CD4-positive, alpha-beta T cell (primary cell): ENCODE measurements at places on chromosomes 2 and 18.

DNA sequence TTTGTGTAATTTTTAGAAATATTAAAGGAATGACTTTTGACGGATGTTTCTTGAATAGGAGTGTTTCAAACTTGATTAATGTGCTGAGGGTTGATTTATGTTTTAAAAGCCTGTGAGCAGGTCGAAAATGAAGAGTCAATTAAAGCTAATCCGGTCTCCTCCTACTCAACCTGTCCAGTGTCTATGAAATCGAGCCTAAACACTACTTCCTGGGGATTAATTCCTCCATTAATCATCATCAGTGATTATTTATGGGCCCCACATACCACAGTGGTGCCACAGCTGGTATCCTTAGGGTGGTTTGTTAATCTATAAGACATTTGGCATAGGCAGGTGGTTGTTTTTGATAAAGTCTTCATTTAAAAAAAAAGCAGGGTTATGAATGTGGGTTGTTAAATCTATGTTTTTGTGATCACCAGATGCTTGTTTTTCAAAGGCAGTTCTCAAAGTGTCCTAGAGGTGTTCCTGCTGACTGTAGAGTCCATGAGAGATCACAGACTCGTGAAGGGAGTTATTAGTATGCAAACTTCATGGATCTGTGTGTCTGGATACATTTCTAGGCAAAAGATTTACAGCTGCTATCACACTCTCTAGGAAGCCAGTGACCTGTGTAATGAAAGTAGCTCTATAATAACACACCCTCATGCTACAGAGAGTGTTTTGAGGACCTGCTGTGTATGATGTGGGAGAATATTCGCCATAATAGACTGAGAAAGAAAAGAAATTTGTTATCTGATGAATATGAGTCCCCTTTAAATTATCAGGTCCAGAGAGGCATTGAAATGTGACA is 308.6 kb downstream of the AKAIN1 start:
- no peaks in the 10 kb centered on the region for H3K36me3 ChIP-seq
- no peaks in the 10 kb centered on the region for H3K4me1 ChIP-seq
- H3K4me3 ChIP-seq = no peak overlapping the region
- no peak overlapping the region for H3K27ac ChIP-seq

DNA sequence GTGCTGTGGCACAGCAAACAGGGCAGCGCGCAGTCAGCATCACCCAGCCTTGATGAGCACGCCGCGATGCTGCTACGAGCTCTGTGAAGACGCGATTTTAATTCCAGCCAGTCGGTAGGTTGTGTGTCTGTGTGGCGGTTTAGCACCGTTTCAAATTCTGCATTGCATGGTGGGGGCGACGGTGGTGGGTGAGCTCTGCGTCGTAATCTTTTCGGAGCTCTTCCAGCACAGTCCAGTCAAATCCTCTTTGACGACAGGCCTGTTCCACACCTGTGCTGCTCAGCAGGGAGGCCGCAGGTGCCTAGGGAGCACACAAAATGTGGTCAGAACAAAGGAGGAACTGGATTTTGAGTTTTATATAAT is 8.6 kb downstream of the ALLC start:
- no peaks in the 10 kb centered on the region for H3K36me3 ChIP-seq
- no peak for DNase-seq
- no peak overlapping the region for H3K4me3 ChIP-seq
- no peaks in the 10 kb centered on the region for H3K4me1 ChIP-seq
- H3K27me3 ChIP-seq = no peaks in the 10 kb centered on the region
- H3K27ac ChIP-seq = no peak overlapping the region

- no peaks in the 10 kb centered on the region for H3K36me3 ChIP-seq
- no peak overlapping the region for H3K27ac ChIP-seq
Measured at GRCh38 chr2:170362313-170362870, 184.4 kb downstream of the MYO3B start.

GRCh38 chr2:109130723-109130995 is 1.7 kb downstream of the SH3RF3 start:
- H3K4me1 ChIP-seq = peaks cover 31% of the 10 kb centered on the region
- peaks cover 15% of the 10 kb centered on the region for H3K27me3 ChIP-seq
- H3K27ac ChIP-seq = no peak overlapping the region
- peak overlapping the region; percentile 39 for H3K4me3 ChIP-seq

DNA sequence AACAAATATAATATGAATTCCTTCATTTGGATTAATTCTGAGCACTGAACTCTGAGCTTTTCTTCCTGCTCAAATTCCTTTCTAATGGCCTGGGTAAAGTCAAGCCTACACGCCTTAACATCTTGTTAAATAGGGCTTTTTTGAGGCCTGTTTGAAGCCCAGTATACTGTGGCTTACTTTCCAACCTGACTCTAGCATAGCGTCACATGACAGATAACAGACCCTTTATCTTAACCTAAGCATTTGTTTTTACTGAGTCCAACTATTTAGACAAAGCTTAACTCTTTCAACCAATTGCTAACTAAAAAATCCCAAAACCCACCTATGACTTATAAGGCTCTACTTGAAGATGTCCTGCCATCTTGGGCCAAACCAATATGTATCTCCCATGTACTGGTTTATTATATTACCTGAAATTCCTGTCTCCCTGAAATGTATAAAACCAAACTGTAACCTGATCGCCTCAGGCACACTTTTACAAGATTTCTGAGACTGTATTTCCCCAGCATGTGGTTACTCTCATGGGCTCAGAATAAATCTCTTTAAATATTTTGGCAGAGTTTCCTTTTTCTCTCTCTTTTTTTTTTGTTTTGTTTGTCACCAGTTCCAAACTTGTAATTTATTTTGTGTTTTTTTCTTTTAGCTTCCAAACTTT is 271.1 kb upstream of the VWC2L start:
- H3K4me3 ChIP-seq = no peak overlapping the region
- no peaks in the 10 kb centered on the region for H3K36me3 ChIP-seq
- DNase-seq = no peak
- no peaks in the 10 kb centered on the region for H3K27me3 ChIP-seq
- no peak overlapping the region for H3K27ac ChIP-seq

DNA sequence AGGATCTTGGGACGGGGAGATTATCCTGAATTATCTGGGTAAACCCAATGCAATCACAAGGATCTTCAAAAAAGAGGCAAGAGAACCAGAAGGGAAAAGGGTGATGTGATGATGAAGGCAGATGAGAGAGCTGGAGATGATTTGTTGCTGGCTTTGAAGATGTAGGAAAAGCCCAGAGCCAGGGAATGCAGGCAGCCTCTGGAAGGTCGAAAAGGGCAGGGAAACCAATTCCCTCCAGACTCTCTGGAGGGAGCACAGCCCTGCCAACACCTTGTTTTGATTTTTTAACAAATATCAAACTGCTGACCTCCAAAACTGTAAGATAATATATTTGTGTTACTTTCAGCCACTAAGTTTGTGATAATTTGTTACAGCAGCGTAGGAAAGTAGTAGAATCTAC is 48.9 kb upstream of the IL1R2 start:
- no peak overlapping the region for H3K4me3 ChIP-seq
- H3K36me3 ChIP-seq = no peaks in the 10 kb centered on the region
- H3K4me1 ChIP-seq = no peaks in the 10 kb centered on the region
- no peak for DNase-seq
- no peaks in the 10 kb centered on the region for H3K27me3 ChIP-seq
- no peak overlapping the region for H3K27ac ChIP-seq

GRCh38 chr2:118095610-118096009 is 7.3 kb downstream of the INSIG2 start:
- no peak overlapping the region for H3K27ac ChIP-seq
- H3K27me3 ChIP-seq = no peaks in the 10 kb centered on the region
- peaks cover 5% of the 10 kb centered on the region for H3K4me1 ChIP-seq
- DNase-seq = no peak
- H3K36me3 ChIP-seq = peaks cover 25% of the 10 kb centered on the region

- H3K27ac ChIP-seq = no peak overlapping the region
- no peaks in the 10 kb centered on the region for H3K27me3 ChIP-seq
- no peak for DNase-seq
- H3K4me3 ChIP-seq = no peak overlapping the region
Measured at GRCh38 chr2:10880586-10881321, 31.0 kb upstream of the KCNF1 start.
